ENCODE measurements at places on chromosomes 4 and X.

DNA sequence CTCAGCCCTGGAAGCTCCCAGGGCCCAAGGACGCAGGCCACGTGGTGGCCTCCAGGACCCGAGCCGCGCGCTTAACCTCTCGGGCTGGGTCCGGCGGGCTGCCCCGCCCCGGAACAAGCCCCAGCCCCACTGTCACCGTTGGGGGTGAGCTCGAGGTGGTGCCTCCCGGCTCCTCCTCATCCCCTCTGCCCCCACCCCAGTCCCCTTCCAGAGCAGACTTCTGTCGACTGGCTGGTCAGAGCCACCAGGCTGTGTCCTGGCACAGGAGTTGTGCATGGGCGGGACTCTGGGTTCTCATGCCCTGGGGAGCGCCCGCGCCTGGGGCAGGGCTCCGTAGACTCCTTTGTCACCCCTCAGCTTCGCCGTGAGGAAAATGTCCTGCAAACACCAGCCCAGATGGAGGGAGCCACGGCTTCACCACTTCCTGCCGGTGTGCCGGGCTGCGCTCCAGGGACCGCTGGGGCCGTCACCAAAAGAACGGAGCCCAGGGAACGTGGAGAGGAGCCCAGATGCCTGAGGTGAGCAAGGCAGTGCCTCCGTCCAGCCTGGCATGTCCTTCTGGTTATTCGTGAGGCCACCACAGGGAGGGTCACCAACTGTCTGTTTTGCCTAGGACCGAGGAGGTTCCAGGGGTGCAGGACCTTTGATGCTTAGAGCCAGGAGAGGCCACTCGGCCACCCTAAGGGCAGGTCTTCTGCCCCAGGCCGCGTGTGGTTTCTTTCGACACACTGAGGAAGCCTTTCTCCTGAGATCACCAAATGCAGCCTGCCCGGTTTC lies 7.1 kb upstream of the RGS12 start:
- DNase-seq: no peak

- DNase-seq: no peak
These were observed 88.5 kb downstream of the KIT start for GRCh38 chr4:54746218-54746617.

GRCh38 chr4:41339812-41340809 lies 83.4 kb downstream of the UCHL1 start:
- DNase-seq: no peak

GRCh38 chr4:67702166-67702565 lies 1.2 kb upstream of the UBA6 start:
- no peak for DNase-seq

GRCh38 chr4:2295900-2296442 lies 34.1 kb upstream of the MXD4 start:
- DNase-seq: no peak

- no peak for DNase-seq
These were observed 2201.2 kb downstream of the ARAP2 start for GRCh38 chr4:34043131-34043530.

DNA sequence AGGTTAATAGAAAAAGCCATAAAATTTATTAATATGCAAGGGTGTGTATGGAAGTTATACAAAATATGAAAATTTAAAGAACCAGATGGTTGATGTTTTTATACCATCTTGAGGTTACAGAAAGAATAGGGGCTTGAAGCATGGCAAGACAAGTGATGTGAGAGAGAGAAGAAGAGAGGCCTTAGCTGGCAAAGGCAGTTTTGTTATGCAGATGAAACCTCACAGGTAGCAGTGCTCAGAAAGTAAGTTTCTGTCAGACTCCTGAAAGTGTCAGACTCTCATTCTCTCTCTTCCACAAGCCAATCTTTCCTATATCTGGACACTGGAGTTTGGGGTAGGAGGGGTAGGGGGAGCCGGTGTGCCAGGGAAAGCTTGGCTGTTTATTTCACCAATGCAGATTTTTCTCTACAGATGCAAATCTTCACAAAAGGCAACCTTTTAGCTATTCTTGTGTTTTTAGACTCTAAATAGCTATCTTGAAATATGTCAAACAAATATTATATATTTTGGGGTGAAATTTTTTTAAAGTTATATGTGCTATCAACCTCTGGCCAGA lies 124.5 kb downstream of the CFAP299 start:
- DNase-seq: peak; percentile 46

All from natural killer cell (primary cell).